ENCODE measurements at places on chromosomes 2 and 18.

- DNase-seq: no peak
These were observed 32.1 kb upstream of the SPAG16 start for GRCh38 chr2:213252206-213252605.

- peak; percentile 17 for DNase-seq
These were observed 32.0 kb upstream of the GPR55 start for GRCh38 chr2:230956827-230957755.

GRCh38 chr2:17373041-17373440, 145.2 kb downstream of the RAD51AP2 start:
- no peak for DNase-seq

- DNase-seq: no peak
These were observed 300.9 kb upstream of the LRRTM4 start for GRCh38 chr2:77823028-77823427.

- DNase-seq: no peak
These were observed 5.5 kb downstream of the TMEM37 start for GRCh38 chr2:119436993-119437772.

- DNase-seq: no peak
These were observed 125.5 kb upstream of the SIX2 start for GRCh38 chr2:45134726-45135125.

DNA sequence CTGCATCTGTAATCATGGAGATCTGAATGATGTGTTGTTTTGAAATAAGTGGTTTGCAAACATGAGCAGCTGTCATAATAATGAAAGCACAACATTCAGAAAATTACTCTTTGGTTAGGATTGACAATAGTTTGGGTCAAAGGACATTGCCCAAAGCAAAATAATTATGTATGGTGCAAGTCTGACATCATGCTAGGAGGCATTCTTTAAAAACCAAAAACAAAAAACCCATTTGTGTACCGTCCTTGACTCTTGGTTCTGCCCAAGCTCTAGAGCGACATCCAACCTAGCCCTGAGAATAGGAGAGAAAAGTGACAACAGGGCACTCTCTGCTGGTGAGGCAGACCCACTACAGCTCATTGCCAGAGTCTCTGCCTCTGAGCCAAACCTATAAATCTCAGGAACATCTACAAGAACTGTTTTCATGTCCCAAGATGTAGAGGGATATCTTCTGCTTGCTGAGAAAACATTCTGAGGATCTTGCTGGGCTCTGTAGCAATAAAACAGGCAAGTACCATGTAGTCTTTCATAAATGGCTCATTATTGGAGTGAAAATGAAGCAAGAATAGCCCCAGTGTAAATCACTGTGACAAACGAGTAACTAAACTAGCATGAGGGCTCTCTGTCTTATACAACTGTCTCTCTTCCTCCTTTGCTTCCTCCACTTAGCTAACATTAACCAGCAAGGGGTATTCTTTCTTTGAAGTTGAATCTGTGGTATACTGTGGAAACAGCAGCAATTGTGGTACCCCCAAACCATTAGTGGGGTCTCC, 266.8 kb upstream of the CXCR4 start:
- peak; percentile 49 for DNase-seq

- DNase-seq: no peak
These were observed 22.2 kb downstream of the PDK1 start for GRCh38 chr2:172578054-172578453.

GRCh38 chr2:60549238-60549927, 4.1 kb downstream of the BCL11A start:
- no peak for DNase-seq

DNA sequence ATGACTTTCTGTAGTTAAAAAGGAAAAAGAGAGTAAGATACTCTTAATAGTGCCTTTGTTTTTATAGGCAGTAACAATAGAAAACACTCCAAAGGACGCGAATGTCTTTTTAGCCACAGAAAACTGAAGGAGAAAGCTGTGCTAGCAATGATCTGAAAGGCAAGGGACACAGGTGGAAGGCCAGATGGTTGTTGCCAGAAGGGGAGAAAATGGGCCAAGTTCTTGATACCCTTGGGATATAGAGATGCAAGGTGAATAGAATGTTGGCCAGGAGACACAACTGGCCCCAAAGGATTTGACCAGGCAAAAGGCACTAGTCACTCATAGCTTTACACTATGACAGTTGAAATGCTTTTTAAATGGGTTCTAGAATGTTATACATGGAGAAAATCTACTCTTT, 180.0 kb downstream of the NRXN1 start:
- no peak for DNase-seq

GRCh38 chr2:11774600-11774999, 28.2 kb downstream of the LPIN1 start:
- no peak for DNase-seq

- no peak for DNase-seq
These were observed 463.8 kb downstream of the DSC3 start for GRCh38 chr18:30578707-30579106.

DNA sequence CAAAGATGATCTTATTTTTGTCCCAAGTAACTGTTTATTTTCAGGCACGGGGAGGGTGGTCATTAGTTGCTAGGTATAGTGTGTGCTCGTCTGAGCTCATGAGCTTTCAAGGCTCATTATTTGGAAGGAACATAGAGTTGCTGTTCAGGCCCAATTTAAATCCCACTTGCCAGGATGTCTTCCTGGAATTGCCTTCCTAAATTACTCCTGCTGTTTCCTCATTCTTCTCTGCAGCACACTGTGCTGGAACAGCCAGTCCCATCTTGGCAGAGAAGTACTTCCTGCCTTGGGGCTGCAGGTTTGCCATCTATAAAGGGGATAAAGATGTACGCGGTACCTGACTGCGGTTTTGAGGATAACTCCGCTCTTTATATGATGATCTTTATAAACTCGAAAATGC, 37.3 kb downstream of the GREB1 start:
- DNase-seq: no peak

DNA sequence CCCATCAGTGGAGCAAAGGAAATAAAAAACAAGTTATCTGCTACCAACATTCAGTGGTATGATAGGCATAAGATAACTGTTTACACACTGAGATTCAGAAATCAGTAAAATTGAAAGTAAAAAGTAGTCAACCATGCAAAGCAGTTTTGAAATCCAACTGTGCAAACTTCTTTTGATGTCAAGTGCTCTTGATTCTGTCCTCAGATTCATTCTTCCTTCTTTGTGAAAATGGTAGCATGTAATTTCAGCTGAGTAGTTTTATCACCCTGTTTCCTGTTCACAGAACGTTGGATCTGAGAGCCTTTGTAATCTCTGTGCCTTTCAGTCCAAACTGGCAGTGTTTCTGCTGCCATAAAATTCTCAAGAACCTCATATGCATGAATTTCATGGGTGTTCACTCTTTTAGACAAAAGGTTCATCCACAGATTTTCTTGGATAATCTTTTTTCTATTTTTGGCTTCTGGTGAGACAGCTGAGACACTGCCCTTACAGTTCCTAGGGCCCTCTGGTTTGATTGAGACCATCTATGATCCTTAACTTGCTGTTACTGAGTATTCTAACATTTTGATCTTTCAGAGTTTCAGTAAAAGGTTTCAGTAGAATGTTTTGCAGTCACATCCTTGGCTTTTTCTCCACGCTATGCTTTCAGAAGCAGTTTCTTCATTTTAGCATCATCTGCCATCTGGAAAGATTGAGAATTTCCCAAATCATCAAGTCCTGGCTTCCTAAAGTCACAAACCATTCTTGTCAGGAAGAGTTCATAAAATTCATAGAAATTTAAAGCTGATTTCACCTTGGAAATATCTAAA, 272.3 kb upstream of the EPHA4 start:
- no peak for DNase-seq

- no peak for DNase-seq
These were observed 93.1 kb upstream of the FSIP2 start for GRCh38 chr2:185645529-185645928.

- no peak for DNase-seq
These were observed 51.4 kb upstream of the SPRED2 start for GRCh38 chr2:65483763-65484162.

DNA sequence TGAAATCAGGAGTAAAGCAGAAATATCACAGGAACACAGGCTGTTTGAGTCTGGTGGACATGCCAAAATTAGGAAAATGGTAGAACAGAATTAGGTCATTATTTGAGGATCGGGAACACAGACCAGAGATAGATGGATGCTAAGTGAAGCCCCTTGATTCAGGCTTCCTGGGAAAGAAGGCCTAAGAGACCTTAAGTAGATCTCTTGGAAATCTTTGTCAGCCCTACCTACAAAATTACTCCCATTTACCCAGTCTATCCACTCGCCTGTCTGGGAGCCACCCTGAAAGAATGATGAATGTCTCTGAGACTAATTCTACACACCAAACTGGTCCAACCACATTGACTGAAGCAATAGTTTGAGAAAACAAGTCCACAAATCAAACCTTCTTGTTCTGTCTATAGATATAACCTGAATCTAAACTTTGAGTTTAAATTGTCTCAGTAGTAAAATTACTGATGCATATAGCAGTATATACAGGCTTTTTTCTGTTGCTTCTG, 36.6 kb upstream of the TANK start:
- no peak for DNase-seq

GRCh38 chr2:10631405-10631804, 58.4 kb downstream of the NOL10 start:
- no peak for DNase-seq

DNA sequence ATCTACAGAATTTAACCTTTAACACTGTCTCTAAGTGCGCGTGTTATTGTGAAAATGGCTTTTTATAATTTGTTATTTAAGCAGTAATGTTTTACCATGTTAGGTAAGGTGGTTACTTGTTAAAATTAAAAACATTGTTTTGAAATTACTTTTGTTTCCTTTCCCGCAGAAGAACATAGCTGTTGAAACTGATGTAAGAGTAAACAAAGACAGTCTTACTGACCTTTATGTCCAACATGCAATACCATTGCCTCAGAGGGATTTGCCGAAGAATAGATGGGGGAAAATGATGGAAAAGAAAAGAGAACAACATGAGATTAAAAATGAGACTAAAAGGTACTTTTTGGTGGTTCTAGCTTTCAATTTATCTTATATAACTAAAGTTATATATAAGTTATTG, 2.1 kb downstream of the C2orf49 start:
- DNase-seq: no peak

- no peak for DNase-seq
These were observed 1031.8 kb upstream of the ZEB2 start for GRCh38 chr2:145551686-145552085.

GRCh38 chr2:120446236-120447126, 100.5 kb downstream of the INHBB start:
- DNase-seq: no peak

GRCh38 chr2:134098321-134098720, 155.6 kb upstream of the MGAT5 start:
- DNase-seq: no peak

GRCh38 chr2:123732563-123732962, 292.5 kb upstream of the CNTNAP5 start:
- no peak for DNase-seq

- no peak for DNase-seq
These were observed 179.6 kb downstream of the DSC3 start for GRCh38 chr18:30862900-30863299.

DNA sequence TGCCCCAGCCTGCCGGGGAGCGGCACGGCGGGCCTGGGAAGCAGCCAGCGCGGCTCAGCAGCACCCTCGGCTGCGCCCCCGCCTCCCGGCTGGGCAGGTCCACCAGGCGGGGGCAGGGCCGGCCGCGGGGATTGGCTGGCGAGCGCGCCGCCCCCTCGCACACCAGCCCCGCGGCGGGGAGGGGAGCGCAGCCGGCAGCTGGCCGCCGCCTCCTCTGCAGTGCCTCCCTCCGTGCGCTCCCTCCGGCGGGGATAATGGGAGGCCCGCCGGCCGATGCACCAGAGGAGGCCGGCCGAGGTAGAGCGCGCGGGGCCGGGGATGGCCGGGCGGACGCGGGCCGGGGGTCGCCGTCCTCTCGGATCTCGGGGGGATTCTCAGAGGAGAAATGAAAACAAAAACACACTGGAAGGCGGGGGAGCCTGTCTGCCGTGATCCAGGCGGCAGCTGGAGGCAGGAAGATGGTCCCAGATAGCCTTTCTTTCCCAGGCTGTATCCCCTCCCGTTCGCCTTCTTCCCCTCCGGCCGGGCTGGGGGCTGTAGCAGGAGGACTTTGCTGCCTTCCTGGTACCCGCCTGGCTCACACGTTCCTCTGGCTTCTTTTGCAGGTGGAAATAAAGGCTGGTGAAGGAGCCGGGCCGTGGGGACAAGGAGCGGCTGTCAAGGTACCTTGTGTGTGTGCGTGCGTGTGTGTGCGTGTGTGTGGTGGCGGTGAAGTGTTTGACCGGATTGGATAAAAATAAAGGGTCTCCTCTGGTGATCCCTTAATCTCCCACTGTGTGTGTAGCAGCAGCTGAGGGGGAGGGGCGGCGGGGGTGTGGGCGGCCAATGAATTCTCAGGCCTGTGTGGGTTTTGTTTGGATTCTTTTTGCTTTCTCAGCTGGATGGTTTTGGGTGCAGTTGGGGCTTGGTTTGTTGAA, 18.1 kb downstream of the TET3 start:
- DNase-seq: peak; percentile 74

DNA sequence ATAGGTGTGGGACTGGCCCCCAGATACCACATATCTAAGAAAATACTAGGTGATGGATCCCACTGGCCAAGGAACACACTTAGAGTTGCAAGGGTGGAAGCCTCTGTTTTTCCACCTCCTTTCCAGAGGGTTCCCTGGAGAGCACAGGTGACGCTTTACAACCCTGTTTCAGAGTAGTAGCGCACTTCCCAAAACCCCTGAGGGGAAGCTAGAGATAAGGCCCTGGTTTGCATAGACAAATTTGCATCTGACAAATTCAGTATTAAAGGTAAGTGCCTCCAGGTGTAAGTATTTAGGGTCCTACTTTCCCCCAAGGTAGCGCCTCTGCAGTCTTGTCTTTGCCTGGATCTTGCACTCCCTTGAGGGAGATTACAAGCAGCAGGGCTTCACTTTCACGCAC, 474 bp upstream of the CERKL start:
- no peak for DNase-seq

DNA sequence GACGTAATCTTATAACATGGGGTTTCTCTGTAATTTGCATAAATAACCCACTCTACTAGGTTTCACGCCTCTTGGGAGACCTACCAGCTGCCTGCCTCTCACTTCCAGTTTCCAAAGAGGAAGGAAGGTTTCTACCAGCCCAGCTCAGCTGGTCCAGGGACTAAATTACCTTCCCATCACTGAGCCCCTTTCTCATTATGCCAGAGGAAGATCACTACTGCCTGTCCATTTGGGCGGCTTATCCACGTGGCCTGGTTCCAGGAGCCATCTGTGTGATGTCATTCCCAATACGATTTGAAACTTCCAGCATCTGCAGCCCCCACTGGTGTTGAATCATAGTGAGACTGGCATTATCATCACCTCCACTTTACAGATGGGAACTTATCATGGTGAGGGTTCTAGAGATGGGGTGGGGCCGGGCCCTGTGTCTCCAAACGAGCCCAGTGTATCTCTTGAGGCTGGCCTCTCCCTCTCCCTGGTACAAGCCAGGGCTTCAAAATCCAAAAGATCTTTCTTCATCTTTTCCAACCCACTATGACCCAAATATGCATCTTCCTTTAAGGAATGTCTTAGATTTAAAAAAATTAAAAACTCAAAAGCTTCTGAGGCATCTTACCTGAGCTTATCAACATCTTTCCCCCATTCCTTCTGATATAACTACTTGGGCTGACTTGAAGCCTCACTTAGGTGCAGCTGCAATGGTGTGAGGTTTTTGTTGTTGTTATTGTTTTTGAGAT, 140.8 kb downstream of the DDX1 start:
- no peak for DNase-seq
